ENCODE measurements at places on chromosomes 2 and 18.

- DNase-seq: no peak
These were observed 4.4 kb downstream of the LYPD6B start for GRCh38 chr2:149042881-149043280.

DNA sequence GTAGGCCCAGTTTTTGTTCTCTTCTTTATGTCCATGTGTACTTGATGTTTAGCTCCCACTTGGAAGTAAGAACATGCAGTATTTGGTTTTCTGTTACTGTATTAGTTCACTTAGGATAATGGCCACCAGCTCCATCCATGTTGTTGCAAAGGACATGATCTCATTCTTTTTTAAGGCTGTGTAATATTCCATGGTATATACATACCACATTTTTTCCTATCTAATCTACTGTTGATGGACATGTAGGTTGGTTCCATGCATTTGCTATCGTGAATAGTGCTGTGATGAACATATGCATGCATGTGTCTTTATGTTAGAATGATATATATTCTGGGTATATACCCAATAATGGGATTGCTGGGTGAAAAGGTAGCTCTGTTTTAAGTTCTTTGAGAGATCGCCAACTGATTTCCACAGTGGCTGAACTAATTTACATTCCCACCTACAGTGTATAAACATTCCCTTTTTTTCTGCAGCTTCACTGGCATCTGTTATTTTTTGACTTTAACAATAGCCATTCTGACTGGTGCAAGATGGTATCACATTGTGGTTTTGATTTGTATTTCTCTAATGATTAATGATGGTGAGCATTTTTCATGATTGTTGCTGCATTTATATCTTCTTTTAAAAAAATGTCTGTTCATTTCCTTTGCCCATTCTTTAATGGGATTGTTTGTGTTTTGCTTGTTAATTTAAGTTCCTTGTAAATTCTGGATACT lies 22.9 kb downstream of the LTBP1 start:
- DNase-seq: no peak

GRCh38 chr2:146374505-146374904 lies 1470.3 kb upstream of the ACVR2A start:
- DNase-seq: no peak

- no peak for DNase-seq
These were observed 53.7 kb upstream of the APCDD1 start for GRCh38 chr18:10400534-10401307.

- no peak for DNase-seq
These were observed 88.3 kb downstream of the MYCN start for GRCh38 chr2:16028644-16029043.

DNA sequence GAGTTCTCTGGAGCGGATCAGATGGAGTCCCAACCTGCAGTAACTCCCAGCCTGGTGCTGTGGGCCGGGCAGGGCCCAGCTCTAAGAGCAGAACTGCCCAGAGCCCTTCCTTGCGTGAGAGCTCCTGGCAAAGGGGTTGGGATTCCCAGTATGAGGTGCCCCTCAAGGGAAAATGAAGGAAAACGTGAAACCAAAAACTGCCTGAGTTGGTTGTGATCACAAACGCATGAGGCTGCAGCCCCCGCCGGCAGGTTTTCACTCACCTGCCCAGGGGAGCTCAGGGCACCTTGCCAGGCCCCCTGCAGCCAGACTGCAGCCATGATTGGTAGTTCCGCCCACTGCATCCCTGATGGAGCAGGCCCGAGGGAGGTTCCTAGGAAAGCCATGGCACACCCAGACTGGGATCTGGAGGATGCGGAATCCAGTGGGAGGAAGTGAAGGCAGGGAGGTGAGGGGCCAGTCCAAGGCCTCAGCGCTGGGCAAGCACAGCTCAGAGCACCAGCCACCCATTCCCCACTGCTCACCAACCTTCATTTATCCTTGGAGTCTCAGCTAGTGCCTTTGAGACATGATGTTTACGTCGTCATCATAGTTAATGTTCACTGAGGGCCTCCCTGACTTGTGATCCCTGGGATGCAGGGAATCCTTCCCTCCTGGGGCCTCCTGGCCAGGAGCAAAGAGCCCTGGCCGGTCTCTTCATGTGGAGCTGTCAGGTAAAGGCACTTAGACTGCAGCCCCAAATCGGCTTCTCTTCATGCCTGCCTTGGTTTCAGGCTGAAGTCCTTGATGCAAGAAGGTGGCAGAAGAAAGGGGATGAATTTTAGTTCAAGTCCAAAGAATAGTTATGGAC lies 103.2 kb downstream of the INHBB start:
- no peak for DNase-seq

- DNase-seq: no peak
These were observed 6.3 kb upstream of the ID2 start for GRCh38 chr2:8675543-8675942.

DNA sequence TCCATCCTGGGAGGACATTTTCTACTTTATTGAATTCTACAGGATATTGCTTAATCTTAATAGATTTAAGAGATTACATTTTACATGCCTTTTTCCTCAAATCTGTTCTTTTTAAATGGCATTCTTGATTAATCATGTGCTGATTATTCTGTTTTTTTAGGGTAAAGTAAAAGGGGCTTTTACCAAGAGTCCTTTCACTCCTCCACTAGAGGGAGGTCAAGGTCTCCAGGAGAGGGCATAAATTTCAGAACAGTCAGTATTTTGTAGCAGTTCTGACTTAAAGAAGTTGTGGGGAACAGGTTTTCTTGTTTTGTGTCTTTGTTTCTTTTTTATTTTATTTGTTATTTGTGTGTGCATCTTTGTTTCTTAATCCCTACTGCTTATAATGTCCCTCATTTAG lies 25.4 kb downstream of the WDR75 start:
- DNase-seq: no peak

GRCh38 chr18:22545066-22545760 lies 127.5 kb upstream of the CTAGE1 start:
- no peak for DNase-seq

DNA sequence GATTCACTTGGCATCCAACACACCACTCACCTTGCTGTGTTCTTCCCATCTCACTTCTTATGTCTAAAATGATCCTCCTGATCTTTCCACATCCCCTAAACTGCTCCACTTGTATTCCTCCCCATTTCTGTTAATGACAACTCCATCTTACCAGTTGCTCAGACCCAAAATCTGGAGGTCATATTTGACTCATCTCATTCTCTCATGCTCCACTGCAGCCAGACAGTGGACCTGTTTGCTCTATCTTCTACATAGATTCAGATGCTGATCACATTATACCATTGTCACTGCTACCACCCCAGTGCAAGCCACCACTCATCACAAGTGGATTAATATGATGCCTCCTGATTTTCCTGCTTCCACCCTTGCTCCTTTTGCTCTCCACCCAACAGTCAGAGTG lies 7.9 kb upstream of the NABP1 start:
- DNase-seq: no peak

DNA sequence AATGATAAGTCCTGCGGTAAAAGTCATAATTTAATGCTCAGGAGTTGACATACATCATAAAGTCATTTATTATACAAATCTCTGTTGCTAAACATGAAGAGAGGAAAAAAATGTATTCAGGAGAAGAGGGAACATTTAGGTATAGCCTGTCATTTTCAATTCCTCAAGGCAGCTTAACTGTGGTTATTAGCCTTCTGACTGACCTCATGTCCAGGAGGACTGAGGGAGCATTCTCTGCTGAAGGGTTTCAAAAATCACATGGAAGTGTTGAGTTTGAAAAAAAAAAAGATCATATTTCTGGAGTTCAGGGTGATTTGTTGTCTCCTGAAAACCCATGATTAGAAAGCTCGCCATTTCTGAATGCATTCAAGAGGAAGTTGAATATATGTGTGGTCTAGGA lies 1371.1 kb upstream of the LRRTM1 start:
- no peak for DNase-seq

DNA sequence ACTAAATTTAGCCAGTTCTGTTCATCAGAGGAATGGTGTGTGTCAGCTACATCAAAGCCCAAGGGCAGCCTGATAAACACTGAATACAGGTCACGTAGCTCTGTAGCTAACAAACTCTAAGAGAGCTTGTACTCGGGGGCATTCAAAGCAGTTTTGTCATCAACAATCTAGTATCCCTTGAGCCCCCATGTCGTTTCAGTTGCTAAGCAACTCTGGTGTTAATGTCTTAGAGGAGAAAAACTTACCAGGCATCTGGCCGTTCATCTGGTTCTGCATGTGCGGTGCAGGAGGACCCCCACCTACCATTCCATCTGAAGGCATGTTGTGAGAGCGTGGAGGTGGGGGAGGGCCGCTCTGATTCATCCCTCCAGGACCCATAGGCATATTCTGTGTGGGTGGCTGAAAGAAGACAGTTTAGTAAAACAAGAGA lies 33.1 kb downstream of the SS18 start:
- DNase-seq: no peak

GRCh38 chr2:195658541-195658890 lies 1.5 kb downstream of the SLC39A10 start:
- no peak for DNase-seq

DNA sequence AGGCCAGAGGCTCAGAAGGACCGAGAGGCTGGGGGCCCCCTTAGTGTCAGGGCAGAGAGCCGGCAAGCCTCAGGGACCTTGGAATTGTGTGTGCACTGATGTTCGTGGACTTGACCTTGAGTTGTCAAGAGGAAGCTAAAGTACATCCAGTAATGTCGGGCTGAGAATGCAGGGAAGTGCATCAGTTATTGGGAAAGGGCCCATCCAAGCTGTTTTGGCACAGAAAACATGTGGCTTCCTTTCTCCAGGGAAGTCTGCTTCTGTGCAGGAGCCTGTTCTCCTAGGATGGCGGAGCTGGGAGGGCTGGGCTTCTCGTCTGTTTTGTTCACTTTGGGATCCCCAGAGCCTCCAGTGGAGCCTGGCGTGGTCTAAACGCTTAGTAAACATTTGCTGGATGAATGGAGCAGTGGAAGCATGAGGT lies 23.7 kb downstream of the ATOH8 start:
- no peak for DNase-seq

DNA sequence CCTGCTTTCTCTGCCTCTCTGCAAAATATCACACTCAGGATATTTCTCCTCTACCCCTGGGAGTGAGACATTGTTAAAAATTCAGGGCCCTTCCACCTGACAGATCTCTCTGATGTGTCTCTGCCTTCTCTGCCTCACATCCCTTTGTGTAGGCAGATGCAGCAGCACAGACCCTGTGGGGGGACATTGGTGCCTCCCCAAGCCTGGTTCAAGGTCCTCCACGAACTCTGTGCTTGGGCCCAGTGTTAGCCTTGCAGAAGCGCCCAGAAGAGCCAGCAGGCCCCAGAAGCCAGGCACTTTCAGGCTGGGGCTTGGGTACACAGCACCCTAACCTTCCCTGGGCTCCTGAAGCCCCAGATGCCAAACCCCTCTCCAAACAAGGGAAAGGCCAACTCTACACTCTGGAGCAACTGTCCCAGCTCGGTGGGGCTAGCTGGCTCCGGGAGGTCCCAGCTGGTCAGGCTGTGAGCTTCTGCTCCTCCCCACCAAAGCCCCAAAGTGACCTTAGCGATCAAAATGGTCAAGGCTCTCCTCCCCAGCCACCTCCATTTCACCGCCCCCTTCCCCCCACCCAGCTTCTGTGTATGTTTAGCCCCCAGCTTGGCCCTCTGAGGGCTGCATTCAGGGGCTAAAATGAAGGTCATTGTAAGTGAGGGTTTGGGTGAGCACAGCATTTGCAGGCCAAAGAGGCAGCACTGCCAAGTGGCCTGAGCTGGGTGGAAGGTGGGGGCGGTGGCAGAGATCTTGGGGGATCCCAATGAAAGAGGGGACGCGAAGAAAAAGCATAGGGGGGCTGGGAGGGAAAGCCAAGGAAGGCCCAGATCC lies 2.6 kb downstream of the HOXD9 start:
- no peak for DNase-seq

DNA sequence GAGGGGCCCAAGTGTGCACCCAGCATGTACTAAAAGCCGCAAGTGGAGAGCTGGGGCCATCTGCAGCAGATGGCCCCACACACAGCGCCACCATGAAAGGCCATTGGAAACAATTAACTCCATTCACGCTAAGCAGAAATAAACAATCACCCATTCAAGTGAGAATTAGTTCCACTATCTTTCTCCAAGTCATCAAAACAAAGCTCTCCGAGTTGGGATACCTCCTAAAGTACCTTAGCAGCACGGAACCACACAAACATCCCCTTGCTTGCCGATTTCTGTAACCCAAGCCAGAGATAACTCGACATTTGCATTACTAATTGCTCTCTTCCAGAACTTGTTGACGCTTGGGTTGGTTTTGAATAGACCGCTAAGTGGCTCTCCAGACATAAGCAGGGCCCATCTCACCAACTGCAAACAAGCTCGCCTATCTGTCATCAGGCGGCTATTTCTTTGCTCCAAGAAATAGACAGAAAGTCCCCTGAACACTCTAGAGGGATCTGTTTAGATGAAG lies 840.6 kb upstream of the SALL3 start:
- DNase-seq: no peak

- DNase-seq: peak; percentile 59
These were observed 32.6 kb upstream of the NPC1 start for GRCh38 chr18:23618862-23619387.

DNA sequence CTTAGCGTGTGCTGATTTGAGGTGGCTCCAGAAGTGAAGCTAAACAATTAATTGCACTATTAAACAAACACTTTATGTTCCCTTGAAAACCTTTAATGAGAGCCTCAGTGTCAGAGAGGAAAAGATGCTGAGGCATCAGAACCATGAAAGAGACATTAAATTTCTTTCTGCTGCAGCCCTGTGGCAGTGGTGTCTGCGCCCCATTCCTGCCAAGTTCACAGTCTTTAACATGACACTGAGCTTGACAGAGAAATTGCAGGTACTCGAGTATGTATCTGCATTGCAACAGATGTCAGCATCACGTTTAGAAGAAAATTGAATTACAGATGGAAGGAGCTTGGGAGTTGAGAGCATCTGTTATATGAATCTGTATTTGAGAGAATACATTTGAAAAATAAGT lies 111.3 kb upstream of the CREB1 start:
- DNase-seq: no peak

- no peak for DNase-seq
These were observed 9.4 kb downstream of the MBD2 start for GRCh38 chr18:54215069-54215468.

DNA sequence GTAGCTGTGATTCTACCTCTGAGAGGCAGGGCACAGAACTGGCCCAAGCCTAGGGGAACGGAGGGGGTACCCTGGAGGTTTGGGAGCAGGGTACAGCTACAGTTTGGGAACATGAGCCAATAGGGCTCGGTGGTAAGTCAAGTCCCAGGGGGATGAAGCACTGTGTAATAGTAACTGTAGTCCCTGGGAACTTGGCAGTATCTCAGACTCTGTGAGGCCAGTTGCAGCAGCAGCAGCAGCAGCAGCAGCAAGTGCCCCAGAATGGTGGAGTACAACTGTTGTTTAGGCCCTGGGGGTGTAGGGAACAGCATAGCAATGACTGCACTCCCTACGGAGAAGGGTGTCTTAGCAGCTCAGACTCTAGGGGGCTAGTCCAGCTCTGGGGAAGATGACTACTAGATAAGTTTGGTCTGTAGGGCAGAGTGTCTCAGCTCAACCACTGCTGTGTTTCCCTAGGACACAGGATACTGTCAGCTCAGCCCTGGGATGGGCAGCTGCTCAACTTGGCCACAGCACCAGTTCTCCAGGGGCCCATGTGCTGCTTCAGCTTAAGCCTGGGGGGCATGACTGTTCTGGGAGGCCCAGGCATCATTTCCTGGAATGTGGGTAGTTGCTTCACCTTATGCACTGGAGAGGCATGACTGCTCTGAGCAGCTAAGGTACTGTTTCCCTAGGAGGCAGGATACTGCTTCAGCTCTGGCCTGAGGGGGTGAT lies 20.5 kb downstream of the CARF start:
- no peak for DNase-seq

GRCh38 chr2:217366966-217367365 lies 507.1 kb upstream of the TNP1 start:
- DNase-seq: no peak

- DNase-seq: no peak
These were observed 114.3 kb downstream of the GCA start for GRCh38 chr2:162458240-162458639.
